ENCODE measurements at places on chromosomes 5 and 9.

DNA sequence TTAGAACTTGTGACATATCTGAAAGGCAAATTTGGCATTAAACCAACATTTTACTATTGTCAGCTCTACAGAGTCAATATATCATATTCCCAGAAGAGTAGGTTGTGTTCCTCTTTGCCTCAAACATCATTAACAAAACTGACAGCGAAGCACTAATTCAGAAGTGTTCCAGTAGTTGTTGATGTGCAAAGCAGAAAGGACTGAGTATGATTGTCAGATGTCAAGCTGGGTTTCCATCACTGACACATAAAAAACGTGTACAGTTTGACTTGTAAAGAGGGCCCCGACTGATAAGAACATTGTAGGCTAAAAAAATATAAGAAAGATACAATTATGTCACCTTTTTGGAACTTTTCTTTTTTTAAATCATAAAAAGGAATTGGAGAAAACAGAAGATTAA, 101.5 kb upstream of the ZNF608 start:
- no peak for DNase-seq

DNA sequence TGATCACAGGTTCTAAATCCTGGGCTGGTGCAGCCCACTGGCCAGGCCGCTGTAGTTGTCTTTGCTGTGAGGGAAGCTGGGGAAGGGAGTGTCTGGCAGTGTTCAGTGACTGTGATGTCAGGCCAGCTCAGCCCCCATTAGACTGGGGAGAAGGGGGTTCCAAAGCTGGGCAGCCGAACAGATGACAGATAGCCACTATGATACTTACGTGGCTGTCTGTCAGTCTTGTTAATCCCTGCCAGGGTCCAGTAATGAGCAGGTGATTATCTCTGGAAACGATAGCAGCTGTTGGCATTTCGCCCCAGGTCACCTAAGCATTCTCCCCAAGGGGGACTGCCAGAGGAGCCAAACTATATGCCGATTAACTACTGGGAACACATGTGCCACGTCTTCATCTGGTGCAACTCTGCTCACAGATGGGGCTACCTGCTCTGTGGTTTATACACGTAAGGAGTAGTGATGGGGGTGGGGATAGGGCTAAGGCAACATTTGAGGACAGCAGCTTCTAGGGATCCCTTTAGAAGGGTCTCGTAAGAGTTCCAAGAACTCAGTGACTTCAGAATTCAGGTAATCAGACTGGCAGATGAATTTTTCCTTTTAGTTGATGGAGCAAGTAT, 396.3 kb downstream of the KDM4C start:
- DNase-seq: no peak

GRCh38 chr5:170288551-170288950, 9.0 kb downstream of the LCP2 start:
- no peak for DNase-seq

GRCh38 chr5:40315126-40315525, 364.6 kb upstream of the PTGER4 start:
- DNase-seq: no peak

GRCh38 chr5:95605786-95606185, 14.1 kb upstream of the GPR150 start:
- no peak for DNase-seq

Data from stimulated activated CD4-positive, alpha-beta T cell treated with anti-CD3 and anti-CD28 coated beads, Interleukin-4, amount 100 ng/mL, for 4 hours (primary cell).